ENCODE measurements at places on chromosomes 1 and 21. TPM values are rescaled to one million over a fixed set of nuclear protein-coding genes. Genes with fewer than 3 reads are reported as not detected.

Gene IL19
- not detected for total RNA-seq

Gene AKR1A1
- total RNA-seq: 96.8 TPM

Gene AGL
- total RNA-seq: 39.0 TPM

Gene TMIGD3
- 4.0 TPM for total RNA-seq

Gene SLAMF6
- 0.55 TPM for total RNA-seq

All from left cardiac atrium (tissue), 4 donors.